CD4-positive, alpha-beta T cell treated with Interleukin-4 for 1 hour (primary cell): ENCODE measurements at places on chromosomes 1 and 21.

DNA sequence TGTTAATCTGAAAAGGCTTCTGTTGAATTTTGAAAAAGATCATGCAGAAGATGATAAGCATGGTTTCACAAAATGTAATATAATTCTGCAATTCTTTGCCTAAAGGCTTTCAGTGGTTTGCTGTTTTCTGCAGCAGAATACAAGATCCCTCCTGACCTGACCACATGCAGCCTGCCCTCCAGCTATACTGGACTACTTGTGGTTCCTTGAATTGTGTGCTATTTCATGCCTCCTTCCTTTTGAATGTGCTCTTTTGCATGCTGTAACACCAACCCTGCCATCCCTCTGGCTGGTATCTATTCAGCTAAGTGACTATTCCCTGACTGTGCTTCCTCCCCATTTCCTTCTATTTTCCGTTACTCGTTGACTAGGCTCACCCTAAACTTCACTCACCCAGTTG is 55.5 kb downstream of the CACNA1E start:
- no peak for DNase-seq

DNA sequence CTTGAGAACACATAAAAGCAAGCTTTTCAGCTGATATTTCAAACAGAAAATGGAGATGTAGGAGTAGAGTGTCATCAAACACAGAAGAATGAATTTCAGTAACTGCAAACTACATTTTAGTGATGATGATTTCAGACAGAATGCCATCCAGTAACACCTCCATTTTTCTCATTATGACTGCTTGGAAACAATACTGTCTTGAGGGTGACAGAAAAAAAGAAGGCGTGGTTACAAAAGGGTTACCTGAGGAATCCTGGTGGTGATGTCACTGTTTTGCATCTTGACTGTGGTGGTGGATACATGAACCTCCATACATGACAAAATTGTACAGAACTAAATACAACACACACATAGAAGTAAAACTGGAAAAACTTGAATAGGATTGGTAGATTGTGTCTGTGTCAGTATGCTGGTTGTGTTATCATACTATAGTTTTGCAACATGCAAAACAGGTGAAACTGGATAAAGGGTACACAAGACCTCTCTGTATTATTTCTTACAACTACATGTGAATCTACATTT is 375.9 kb downstream of the PTBP2 start:
- DNase-seq = no peak

DNA sequence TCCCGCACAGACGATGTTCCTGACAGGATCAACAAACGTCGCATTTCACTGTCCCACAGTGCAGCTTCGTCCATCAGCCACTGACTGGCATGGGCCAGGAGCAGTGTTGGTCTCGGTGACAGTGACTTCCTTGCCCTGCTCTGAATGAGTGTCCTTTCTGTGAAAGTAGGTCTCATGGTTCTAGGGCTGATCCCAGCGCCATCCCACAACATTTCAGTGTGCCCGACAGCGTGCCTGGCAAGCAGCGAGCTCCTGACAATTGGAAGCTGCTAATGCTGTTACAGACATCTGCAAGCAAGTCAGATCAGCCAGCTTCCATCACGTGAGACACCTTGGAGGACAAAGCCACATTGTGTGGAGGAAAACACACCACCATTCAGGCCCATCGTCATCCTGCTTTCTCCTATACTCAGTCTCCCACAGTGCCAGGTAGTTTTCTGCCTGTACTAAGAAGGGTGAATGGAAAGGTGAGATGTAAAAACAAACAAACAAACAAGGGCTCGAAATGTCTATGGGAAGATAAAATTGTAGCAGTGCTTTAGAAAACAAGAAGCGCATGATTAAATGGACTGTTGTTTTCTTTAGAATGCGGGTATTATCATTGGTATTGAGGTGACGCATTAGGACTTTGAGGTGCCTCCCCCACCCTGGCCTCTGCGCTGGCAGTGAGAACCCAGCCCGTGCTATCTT is 21.9 kb downstream of the ERRFI1 start:
- DNase-seq = no peak

- no peak for DNase-seq
Observed at GRCh38 chr1:183778045-183778444, 26.9 kb upstream of the RGL1 start.

- DNase-seq = no peak
Observed at GRCh38 chr1:76038287-76039004, 36.1 kb upstream of the ST6GALNAC3 start.

- DNase-seq = no peak
Observed at GRCh38 chr1:214012418-214012817, 24.6 kb downstream of the PROX1 start.

DNA sequence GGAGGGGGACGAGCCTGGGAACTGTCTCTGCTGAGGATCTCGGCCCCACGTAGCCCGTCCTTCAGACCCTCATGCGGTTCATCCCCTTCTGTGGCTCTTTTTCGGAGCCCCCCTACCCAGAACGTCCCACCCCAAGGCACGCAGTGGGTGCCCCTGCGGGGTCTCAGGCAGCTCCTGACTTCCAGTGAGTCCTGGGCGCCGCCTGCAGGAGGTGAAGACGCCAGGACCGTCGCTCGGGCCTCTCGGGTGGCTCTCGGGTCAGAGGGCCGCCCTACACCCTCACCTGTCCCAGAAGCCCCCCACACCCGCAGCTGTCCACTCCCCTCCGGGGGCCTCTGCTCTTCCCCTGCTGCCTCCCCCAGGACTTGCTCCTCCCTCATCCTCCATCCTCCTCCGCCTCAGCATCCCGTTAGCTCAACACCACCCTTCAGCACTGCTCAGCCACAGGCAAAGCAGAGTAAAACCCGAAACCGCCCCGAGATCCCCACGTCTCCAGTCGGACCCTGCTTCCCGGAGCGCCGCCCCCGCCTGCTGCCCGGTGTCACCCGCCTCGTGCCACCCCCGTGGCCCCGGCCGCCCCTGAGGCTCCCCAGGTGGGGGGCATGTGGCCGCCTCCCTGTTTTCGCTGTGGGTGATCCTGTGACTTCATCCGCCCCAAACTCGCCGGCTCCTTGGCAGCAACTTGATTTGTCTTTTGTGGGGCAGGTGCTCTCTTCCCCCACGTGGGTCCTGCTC is 13.3 kb upstream of the POFUT2 start:
- no peak for DNase-seq

DNA sequence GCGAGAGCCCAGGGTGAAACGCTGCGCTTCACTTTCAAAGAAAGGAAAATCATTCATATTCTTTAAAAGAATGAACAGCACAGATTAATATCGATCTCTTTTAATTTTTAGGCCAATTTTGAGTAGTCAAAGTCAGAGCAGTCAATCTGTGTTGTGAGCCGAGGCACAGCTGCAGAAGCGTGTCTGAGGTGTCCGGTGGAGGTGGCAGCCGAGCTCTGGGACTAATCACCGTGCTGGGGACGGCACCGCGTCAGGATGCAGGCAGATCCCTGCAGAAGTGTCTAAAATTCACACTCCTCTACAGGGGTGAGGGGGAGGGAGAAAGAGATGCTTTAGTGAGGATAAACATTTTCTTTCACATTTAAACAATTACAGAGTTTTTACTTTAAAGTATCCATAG is 4.1 kb downstream of the TFF1 start:
- DNase-seq = no peak

GRCh38 chr1:72827278-72827677 is 544.9 kb upstream of the NEGR1 start:
- DNase-seq = no peak

DNA sequence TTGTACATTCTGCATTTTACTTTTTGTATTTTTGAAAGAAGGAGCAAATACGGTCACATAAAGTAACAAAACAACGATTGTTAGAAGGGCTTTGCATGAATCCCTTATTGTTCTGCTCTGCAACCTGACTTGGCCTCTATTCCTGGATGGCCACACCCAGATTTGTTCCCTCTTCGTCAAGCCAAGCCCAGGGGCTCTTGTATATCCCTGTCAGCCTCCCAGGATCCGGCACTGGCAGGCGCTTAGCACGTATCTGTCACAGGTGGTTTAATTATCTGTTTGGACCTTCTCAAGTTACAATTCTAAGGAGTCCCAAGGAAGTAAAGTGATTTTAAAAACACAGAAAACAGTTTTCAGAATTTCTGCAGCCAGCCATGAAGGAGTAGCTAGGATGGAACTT is 28.0 kb downstream of the CRYAA start:
- DNase-seq = no peak

DNA sequence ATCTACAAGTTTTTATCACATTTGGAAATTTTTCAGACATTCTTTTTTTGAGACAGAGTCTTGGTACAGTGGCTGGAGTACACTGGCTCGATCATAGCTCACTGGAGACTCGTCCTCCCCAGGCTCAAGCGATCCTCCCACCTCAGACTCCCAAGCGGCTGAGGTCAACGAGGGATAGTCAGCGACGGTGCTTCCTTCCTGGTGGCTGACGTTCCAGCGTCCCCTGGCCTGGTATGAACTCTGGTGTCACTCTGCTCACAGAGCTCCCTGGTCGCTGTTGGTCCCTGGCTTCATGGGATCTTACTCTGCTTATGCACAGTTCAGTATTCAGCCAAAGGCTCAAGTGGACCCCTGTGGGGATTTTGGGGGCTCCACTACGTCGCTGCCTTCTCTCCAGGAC is 3.5 kb upstream of the ARHGEF16 start:
- no peak for DNase-seq

DNA sequence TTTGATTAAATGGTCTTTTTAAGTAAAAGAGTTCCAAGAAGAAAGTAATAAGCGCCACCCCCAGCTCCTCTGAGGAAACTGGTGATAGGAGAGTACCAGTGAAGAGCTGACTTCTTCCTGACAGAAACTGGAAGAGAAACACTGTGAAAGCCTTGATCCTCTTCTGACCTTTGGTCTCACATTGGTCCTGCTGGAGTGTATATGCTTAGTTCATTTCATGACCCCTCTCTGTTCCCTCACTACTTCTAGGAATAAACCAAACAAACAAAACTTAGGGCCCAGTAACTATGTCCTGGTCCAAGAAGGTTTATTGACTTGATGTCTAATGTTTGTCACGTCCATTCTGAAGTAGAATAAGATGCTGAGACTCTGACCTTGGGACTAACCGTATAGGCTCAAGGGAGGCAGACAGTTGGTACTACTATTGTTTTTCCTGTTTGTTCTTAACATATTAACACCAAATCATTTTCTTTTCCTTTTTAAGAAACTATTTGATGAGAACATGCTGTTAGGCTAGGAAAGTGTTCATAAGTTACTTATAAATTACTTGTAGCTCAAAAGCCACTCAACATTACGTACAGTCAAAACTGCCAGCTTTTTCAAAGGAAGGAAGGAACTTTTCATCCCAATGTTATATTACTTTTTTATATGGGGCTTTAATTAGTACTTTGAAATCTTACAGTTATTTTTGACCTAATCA is 57.9 kb downstream of the MIER1 start:
- DNase-seq = no peak

GRCh38 chr1:20732588-20733359 is at the start of gene SH2D5:
SH2D5 (minus strand) TSS chr1:20732703; CDS start chr1:20728044, 4,659 bp downstream.
- peak; percentile 76 for DNase-seq

GRCh38 chr1:207191776-207192175 is 87.7 kb downstream of the C4BPA start:
- DNase-seq = no peak

- no peak for DNase-seq
Observed at GRCh38 chr1:176802316-176802715, 339.3 kb downstream of the PAPPA2 start.

- no peak for DNase-seq
Observed at GRCh38 chr21:42235593-42235992, 16.7 kb downstream of the ABCG1 start.

DNA sequence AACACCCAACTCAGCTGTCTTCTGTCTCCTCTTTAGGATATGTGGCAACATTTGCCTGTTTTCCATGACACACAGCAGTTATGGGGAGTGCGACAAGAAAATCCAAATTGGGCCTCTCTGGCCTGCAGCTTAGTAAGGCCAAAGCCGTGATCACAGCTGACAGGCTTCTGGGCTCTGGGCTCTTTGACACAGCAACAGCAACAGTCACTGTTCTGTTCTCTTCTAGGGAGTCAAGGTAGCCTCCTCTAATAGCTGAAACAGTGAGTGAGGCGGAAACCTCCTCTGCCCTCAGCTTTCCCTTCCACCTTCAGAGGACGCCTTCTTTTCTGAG is 19.0 kb downstream of the CLCA1 start:
- no peak for DNase-seq

DNA sequence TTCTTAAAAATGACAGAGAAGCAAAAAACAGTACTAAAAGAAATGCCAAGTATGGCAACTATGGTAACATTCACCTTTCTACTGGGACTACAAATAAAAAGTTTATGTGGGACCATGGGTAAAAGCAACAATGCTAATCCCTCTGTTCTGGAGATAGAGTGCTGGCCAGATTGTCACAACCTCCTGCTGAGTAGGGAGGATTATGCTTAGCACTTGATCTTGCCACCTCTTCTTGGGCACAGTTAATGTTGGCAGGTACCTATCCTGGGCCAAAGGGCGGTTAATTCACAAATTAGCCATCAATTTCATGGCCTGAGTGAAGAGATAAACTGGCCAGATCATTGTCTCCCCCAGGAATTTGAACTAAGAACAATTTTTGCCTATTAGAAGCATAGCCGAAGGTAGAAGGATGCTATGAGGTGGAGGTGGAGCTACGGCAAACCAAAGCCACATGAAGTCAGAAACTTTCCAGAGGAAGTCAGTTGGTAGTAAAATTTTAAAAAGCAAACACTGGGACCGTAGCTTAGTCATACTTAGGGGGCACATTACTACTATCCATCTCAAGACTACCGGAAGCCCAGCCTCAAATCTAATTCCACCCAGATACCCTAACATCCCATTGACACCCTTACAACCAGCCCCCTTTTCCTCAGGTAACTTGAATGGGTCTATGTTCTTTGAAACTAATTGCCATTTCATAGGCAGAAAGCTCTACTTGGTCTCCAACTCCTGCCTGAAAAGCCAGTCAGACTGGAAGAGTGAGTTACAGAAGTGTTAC is 2.7 kb downstream of the SCYL3 start:
- peak; percentile 31 for DNase-seq

DNA sequence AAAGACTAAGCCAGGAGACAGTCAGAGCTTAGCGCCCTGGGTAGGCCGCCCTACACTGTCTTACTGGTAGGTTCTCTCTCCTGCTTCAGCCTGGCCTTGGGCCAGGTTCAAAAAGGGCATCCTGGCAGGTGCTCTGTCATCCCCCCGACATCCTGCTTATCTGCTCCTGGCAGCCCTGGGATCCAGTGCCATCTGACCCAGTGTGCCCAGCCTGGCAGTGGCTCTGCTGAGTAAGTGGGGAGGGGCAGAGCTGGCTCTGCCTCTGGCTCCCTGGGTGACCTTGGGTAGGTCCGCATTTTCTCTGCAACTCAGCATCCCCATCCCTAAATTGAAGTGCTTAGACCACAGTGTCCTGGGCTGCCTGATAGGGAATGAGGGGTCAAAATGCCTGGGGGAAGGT is 549.9 kb downstream of the PTPRU start:
- DNase-seq = no peak
